ENCODE measurements at places on chromosomes 4 and X.

- no peak for DNase-seq
These were observed 370.4 kb downstream of the MID1IP1 start for GRCh38 chrX:39171686-39172085.

- no peak for DNase-seq
These were observed 62.5 kb downstream of the DCAF8L1 start for GRCh38 chrX:27918799-27919198.

DNA sequence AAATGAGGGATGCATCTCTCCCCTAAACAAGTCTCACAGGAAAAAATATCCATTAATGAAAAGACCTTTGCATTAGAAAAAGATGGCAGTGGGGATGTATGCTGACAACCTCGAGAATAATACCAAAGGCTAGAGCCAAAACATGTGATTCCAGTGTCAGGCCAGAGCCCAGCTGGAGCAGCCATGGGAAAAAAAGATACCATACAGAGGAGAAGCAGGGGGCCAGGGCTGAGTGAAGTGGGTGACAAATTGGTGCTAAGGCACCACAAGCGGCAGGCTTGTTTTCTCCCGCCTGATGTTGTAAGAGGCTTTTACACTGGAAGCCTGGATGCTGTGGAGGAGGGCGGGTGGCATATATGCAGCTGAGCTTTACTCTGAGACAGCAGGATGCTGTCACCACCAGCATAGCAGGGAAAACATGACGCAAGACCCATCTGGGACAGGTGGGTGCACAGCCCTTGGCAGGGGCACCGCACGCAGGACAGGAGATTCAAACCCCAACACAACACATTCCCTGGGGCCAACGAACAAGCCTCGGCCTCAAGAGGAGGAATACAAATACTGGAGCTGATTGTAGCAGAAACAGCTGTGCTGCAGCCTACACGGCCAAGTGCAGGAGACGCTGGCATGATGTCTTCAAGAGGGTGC, 91.9 kb downstream of the TSPAN5 start:
- DNase-seq = no peak

DNA sequence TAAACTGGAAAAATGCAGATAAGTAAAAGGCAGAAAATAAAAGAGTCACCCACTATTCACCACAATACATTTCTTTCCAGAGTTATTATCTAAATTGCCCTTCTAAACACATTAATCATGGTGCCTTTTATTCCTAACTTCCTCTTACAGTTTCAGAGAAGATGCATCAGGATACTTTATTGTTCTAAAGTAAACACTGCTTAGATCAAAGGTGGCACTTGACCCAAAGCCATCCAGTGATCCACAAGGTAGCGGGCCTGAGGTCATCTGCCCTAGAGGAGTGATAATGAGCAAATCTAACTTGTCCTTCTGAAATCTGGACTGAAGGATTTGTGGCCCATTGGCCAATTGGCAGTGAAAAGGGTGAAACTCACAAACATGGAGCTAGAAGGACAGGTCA, 12.0 kb upstream of the TMEM154 start:
- no peak for DNase-seq

- peak; percentile 14 for DNase-seq
These were observed 149.8 kb downstream of the STIM2 start for GRCh38 chr4:27010334-27010940.

- no peak for DNase-seq
These were observed 188.8 kb downstream of the SOWAHB start for GRCh38 chr4:76708971-76709771.

GRCh38 chr4:26217961-26218676, 102.7 kb upstream of the RBPJ start:
- no peak for DNase-seq

- no peak for DNase-seq
These were observed 288.1 kb downstream of the DCTD start for GRCh38 chr4:182629096-182629495.

DNA sequence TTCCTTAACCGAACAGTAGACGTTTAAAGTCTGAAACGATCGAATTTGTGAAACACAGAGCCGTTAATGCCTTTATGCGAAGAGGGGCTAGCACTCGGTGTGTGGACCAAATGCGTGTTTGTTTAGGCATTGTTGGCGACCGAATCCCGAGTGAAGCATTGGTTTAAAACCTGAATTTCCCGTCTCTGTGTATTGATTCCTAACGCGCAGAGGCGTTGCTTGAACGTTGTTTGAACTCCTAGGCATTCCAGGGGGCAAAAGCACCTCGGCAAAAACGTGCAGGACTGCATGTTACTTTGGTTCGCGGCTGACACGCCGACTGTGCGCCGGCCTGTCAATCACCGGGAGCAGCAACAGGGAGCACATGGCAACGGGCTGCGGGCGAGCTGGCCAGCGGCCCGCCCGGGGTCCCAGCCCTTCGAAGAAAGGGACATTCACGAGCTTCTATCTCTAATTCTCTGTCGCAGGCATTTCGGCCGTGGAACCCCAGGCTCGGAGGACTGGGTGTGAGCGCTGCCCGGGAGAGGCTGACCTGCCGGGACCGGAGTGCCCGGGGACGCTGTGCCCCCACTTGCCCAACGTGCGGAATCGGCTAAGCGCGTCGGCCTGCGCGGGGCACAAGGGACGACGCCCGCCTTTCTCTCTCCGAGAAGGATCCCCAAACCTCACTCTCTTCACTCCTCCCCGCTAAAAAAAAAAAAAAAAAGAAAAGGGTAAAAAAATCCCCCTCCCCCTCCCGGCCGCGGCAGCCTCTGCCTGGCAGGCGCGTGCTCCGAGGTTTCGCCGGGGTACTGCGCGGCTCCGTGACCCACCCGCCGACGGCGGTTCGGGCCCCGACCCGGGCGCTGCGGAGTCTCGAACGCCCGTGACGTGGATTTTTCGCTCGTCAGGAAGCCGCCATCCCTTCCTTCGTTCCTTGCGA, 810 bp downstream of the SPRY1 start:
- DNase-seq = peak; percentile 17

- DNase-seq = no peak
These were observed 28.9 kb downstream of the OFD1 start for GRCh38 chrX:13763489-13763888.

DNA sequence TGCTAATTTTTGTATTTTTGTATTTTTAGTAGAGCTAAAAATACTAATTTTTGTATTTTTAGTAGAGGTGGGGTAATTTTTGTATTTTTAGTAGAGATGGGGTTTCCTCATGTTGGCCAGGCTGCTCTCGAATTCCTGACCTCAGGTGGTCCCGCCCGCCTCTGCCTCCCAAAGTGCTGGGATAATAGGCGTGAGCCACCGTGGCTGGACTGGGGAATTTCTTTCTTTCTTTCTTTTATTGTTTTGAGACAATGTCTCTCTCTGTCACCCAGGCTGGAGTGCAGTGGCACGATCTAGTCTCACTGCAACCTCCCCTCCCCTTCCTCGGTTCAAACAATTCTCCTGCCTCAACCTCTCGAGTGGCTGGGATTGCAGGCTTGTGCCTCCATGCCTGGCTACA, 83.0 kb downstream of the FAM193A start:
- no peak for DNase-seq

- DNase-seq = no peak
These were observed 174.9 kb upstream of the TECRL start for GRCh38 chr4:64584125-64584524.

DNA sequence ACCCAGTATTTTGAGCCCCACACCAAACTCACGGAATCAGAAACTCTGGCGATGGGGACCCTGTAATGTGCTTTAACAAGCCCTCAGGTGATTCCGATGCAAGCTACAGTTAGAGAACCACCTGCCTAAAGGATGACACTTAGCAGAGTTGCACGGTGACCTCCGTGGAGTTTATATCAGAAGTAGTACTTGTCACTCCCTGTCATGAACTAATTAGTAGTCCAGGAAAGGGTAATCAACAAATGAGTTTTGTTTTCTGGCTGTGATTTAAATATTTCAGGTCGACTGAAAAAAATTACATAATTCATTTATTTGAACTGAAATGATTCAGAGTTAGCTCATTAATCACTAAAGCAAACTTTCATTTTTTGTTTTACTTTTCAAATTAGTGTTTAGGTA, 56.4 kb downstream of the TMA16 start:
- no peak for DNase-seq

- no peak for DNase-seq
These were observed 89.7 kb upstream of the CBR4 start for GRCh38 chr4:169099771-169100180.

GRCh38 chr4:105193536-105193935, 46.9 kb downstream of the TET2 start:
- no peak for DNase-seq

- no peak for DNase-seq
These were observed at the start of gene DDIT4L for GRCh38 chr4:100189820-100190642. Gene DDIT4L (minus strand): TSS chr4:100190468. CDS start chr4:100189983, 485 bp downstream.

- no peak for DNase-seq
These were observed 15.3 kb downstream of the AMER1 start for GRCh38 chrX:64190136-64190740.

DNA sequence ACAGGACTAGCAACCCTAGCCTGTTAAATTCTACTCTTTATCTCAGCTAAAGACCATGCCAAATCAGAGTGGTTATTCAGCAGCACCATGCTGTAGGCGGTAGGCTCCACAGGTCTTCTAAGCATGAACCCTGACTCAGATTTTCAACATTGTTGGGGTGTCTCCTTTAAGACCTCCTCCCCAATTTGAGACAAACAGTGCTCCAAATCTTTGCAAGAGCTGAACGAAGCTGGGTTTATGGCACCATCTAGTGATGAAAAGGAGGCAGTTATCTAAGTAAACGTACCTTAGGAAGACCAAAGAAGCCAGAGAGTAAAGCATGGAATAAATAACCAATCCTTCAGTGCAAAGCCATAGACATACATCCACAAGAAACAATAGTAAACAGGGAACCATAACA, 334.5 kb upstream of the SLC7A11 start:
- DNase-seq = no peak

GRCh38 chrX:136725441-136726104, 55.2 kb downstream of the ARHGEF6 start:
- no peak for DNase-seq

DNA sequence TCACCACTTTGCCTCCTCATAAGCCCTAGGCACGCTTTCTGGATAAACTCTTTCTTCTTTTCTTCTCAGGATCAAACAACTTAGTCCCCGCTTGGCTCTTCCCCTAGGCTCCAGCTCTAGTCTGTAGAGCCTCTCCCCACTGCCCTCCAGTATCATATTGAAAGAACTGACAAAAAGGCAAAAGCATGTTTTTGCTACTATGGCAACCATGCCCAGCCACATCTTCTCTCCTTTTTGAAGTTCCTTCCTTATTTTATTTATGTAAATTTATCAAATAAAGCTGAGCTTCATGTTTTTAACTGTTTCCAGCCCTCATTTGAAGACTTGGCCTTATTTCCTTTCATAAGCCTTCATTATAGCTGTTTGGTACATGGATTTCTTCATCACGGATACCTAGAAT, 86.0 kb upstream of the LIMCH1 start:
- no peak for DNase-seq

DNA sequence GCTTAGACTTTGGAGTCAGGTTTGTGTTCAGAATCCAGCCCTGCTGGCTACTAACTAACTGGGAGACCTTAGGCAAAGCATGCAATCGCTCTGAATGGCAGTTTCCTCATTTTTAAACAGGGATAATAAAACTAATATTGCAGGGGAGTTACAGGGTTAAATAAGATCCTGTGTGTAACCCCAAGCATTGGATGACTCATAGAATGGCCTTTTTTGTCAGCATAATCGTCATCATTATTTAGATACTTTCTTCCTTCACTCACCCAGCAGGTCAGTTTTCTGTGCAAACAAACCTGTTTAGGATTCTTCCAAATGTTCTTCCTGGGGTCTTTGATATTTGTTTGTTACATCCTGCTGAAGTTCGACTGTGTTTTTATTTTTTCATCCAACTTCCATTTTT, 208.2 kb downstream of the EVC2 start:
- DNase-seq = no peak

- DNase-seq = no peak
These were observed 103.7 kb upstream of the KLF3 start for GRCh38 chr4:38560340-38560739.

GRCh38 chr4:28228561-28229491, 1368.2 kb downstream of the STIM2 start:
- DNase-seq = no peak

DNA sequence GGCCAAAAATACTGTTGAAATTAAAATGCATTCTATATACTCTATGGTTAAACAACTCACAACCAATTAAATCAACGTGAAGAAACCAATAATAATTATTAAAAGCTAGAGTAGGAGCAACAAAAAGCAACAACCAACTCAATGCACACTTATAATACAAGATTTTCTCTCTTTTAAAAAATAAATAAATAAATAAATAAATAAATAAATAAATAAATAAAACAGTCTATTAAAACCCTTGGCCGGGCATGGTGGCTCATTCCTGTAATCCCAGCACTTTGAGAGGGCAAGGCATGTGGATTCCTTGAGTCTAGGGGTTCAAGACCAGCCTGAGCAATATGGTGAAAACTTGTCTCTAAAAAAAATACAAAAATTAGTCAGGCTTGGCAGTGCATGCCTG, 62.7 kb downstream of the ENOX2 start:
- no peak for DNase-seq

DNA sequence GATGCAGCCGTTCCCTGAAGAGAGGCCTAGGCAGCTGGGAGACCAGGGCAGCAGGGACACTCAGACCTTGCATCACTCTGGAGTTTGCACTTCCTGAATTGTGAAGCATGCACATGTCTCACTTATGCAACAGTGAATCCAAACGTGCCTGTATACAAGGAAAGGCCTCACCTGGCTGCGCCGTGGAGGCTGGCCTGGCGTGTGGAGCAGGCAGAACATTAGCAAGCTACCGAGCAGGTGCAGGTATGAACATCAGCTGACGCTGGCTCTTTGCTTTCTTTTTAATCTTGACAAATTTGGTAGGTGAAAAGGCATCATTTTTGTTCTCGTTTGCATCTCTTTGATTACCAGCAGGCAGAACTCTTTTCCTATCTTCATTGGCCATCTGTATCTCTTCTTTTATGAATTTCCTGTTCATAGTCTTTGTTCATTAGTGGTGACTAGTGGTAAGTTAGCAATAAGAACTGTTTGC, 37.1 kb upstream of the IRAK1 start:
- DNase-seq = no peak

DNA sequence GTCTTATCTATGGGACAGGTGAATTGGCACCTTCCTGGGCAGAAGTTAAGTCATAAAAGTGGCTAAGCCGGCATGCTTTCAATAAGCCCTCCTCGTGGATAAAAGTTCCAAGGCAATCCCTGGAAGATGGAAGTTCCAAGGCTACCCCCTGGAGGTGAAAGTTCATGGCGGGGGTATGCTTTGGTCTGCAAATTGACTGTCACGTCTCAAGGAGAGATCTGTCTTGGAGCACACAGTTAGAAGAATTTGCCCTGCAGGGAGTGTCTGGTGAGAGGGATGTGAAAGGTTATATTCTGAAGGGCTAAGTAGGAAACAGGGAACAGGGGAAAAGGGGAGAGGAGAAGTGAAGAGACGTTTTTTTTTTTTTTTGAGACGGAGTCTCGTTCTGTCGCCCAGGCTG, 26.2 kb upstream of the GPR173 start:
- DNase-seq = no peak

DNA sequence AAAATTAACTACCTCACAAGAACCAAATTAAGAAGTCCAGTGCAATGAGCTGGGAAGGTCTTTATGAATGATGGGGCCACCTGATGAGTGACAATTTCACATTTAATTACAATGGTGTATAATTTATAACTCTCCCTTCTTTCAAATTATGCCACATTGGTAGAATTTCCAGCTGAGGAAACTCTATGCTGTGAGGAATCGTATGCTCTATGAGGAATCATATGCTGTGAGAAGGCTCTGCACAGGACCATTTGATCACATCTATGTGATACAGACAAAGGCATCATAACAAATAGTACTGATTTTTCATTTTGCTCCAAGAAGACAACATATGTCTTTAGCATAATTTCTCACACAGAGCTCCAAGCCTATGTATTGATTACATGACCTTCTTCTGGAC, 69.3 kb downstream of the PDHA2 start:
- DNase-seq = no peak

- DNase-seq = no peak
These were observed 133.2 kb downstream of the SHROOM3 start for GRCh38 chr4:76568262-76568661.
